Esophagus muscularis mucosa (tissue), 4 donors: ENCODE measurements at places on chromosomes 13 and 19. TPM values are rescaled to one million over a fixed set of nuclear protein-coding genes. Genes with fewer than 3 reads are reported as not detected.
A peak's percentile ranks its signal among the peaks of the same experiment; 100 is the strongest.

Gene KASH5
- total RNA-seq = not detected

Gene ZNF835
- 5.0 TPM for total RNA-seq

Gene CEACAM7
- not detected for total RNA-seq

Gene GPR12
- 0.11 TPM for total RNA-seq

Gene ZNF708
- total RNA-seq = 15.8 TPM

Gene PLEKHG2
- 38.4 TPM for total RNA-seq

Gene LGALS7
- total RNA-seq = not detected

- no peak overlapping the region for H3K27ac ChIP-seq
- H3K27me3 ChIP-seq = no peaks in the 10 kb centered on the region
- DNase-seq = no peak
- no peaks in the 10 kb centered on the region for H3K36me3 ChIP-seq
- no peaks in the 10 kb centered on the region for H3K4me1 ChIP-seq
Observed at GRCh38 chr13:50612717-50613116, 230.8 kb downstream of the DLEU7 start.

- H3K36me3 ChIP-seq = peaks cover 7% of the 10 kb centered on the region
- no peak for DNase-seq
Observed at GRCh38 chr19:18594824-18595373, 6.3 kb downstream of the REX1BD start.

DNA sequence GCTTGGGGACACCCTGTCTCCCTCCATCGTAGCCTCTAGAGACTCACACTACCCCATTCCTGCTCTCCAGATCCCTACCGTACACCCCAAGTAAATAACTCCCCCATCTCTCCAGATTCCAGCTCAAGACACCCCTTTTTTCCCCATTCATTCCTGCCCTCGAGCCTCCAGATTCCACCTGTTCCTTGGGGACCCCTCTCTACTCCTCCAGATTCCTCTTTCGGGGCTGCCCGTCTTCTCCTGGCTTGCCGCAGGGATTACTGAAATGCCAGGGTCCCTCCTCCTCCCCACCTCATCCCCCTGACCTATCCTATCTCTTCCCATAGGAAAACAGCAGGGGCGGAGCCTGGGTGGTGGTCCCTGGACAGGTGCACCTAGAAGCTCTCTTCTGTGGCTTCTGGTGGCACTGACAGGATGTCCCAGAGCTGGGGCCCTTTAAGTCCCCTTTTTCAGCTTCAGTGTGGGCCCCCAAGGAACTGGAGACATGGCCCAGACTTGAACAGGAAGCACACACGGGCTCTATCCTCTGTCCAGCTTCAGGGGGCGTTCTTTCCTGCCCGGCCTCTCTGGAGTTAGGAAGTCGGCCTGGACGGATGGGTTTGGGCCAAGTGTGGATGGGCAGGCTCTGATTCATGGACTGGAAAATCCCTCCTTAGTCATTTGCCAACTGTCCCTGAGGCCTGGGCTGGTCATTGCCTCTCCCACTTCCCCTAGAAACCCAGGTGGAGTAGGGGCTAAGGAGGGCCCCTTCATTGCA lies 1.2 kb downstream of the ZSWIM4 start:
- peaks cover 4% of the 10 kb centered on the region for H3K36me3 ChIP-seq
- H3K4me1 ChIP-seq = peaks cover 43% of the 10 kb centered on the region
- H3K4me3 ChIP-seq = peak overlapping the region; percentile 77
- peak; percentile 94 for DNase-seq
- peak overlapping the region; percentile 95 for H3K27ac ChIP-seq

DNA sequence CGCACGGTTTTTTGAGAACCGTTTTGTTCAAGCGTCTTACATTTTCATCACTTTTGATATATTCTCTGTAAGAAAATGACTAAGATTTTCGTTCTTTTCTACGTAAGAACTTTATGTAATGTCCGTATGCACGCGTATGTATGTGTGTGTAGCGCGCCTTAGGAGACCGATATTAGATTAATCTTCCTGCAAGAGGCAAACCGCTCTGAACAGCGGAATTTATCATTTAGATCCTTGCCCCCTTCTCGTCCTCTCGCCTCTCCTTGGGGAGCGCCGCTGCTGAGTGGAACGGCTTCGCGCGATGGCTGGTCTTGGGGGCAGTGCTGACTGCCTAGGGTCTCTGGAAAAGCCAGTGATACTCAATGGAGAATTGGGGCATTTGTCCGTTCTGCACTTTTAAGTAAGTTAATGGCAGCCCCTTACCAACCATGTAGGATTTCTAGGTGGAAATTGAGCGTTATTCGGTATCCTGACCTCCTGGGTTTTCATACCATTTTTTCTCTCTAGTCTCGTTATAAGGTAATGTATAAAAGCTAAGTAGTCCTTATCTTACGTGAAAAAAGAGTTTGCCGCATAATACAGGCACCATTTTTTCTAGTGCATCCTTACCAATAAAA lies 4.7 kb downstream of the MAB21L1 start:
- no peaks in the 10 kb centered on the region for H3K27me3 ChIP-seq
- no peaks in the 10 kb centered on the region for H3K36me3 ChIP-seq
- peaks cover 17% of the 10 kb centered on the region for H3K4me1 ChIP-seq
- no peak overlapping the region for H3K27ac ChIP-seq
- DNase-seq = no peak

- DNase-seq = no peak
- peaks cover 26% of the 10 kb centered on the region for H3K4me1 ChIP-seq
- H3K27ac ChIP-seq = peak overlapping the region; percentile 88
- H3K4me3 ChIP-seq = peak overlapping the region; percentile 59
- H3K36me3 ChIP-seq = peaks cover 8% of the 10 kb centered on the region
Observed at GRCh38 chr19:43532571-43532961, 422 bp upstream of the ZNF575 start.

GRCh38 chr13:90270226-90270625 lies 1077.3 kb upstream of the MIR17HG start:
- no peaks in the 10 kb centered on the region for H3K4me1 ChIP-seq
- no peak overlapping the region for H3K27ac ChIP-seq
- no peaks in the 10 kb centered on the region for H3K36me3 ChIP-seq
- H3K27me3 ChIP-seq = no peaks in the 10 kb centered on the region
- no peak overlapping the region for H3K4me3 ChIP-seq

GRCh38 chr19:35178701-35179100 lies 24.2 kb downstream of the FXYD5 start:
- H3K36me3 ChIP-seq = no peaks in the 10 kb centered on the region
- peaks cover 10% of the 10 kb centered on the region for H3K27me3 ChIP-seq

- no peak for DNase-seq
- no peak overlapping the region for H3K4me3 ChIP-seq
- H3K27ac ChIP-seq = no peak overlapping the region
Observed at GRCh38 chr13:112716461-112716820, 26.6 kb downstream of the ATP11A start.

- DNase-seq = no peak
- H3K4me3 ChIP-seq = no peak overlapping the region
- H3K27me3 ChIP-seq = no peaks in the 10 kb centered on the region
- H3K4me1 ChIP-seq = peaks cover 23% of the 10 kb centered on the region
- no peak overlapping the region for H3K27ac ChIP-seq
Observed at GRCh38 chr19:55098716-55099556, 18.5 kb downstream of the PPP1R12C start.

DNA sequence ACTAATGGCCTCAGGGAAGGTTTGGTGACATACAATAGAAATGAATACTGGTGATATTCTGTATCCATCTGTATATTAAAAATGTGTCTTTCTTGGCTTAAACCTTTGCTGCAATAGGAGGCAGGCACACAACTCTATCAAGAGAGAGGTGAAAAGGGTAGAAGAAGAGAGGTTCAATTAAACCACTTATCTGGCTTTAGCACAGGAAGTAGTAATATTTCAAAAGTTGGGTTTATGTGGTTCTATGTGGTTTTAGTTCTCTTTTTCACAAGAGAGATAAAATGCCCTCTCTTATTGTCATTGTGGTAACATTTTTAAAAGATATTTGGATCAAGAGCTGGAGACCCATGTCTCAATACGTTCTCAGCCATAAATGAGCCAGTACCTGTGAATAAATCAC lies 146.2 kb upstream of the FNDC3A start:
- DNase-seq = no peak
- no peak overlapping the region for H3K4me3 ChIP-seq
- H3K36me3 ChIP-seq = no peaks in the 10 kb centered on the region
- H3K4me1 ChIP-seq = no peaks in the 10 kb centered on the region
- no peak overlapping the region for H3K27ac ChIP-seq

- H3K4me1 ChIP-seq = no peaks in the 10 kb centered on the region
- H3K27me3 ChIP-seq = no peaks in the 10 kb centered on the region
- H3K36me3 ChIP-seq = peaks cover 16% of the 10 kb centered on the region
- DNase-seq = no peak
Observed at GRCh38 chr13:36945078-36945477, 25.0 kb upstream of the SMAD9 start.

DNA sequence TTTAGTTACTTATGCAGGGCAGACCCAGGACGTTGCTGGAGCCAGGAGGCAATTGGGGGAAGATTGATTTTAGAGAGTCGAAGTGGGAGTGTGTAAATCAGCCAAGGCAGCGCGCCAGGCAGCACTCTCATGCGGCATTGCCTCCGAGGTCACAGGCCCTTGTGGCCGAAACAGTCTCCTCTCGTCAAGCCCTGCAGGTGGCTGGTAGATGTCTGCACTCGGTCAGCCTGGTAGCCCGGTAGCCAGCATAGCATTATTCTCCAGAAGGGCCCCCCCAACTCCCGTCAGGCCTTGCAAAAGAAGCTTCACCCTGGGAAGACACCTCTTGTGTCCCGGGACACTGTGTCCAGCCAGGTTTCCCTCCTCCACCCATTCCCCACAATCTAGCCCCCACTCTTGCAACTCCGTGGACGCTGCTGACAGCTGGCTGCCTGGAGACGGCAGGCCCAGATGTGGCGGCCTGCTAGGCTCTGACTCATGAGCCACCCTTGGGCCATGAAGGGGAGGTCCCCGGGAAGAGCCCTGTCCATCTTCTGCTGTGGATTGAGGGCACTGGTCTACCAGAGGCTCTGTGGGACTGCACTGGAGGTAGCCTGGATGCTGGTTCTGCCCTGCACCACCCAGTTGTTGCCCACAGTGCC lies 2.6 kb upstream of the PEPD start:
- no peaks in the 10 kb centered on the region for H3K27me3 ChIP-seq
- no peak overlapping the region for H3K27ac ChIP-seq
- H3K4me3 ChIP-seq = no peak overlapping the region
- DNase-seq = no peak

- H3K27ac ChIP-seq = peak overlapping the region; percentile 59
- peaks cover 66% of the 10 kb centered on the region for H3K4me1 ChIP-seq
- H3K27me3 ChIP-seq = no peaks in the 10 kb centered on the region
- no peaks in the 10 kb centered on the region for H3K36me3 ChIP-seq
- H3K4me3 ChIP-seq = no peak overlapping the region
- no peak for DNase-seq
Observed at GRCh38 chr19:46616631-46617322, 8.1 kb downstream of the PTGIR start.

GRCh38 chr19:55316646-55317045 lies 8.5 kb downstream of the TMEM150B start:
- no peak overlapping the region for H3K27ac ChIP-seq
- H3K27me3 ChIP-seq = no peaks in the 10 kb centered on the region

DNA sequence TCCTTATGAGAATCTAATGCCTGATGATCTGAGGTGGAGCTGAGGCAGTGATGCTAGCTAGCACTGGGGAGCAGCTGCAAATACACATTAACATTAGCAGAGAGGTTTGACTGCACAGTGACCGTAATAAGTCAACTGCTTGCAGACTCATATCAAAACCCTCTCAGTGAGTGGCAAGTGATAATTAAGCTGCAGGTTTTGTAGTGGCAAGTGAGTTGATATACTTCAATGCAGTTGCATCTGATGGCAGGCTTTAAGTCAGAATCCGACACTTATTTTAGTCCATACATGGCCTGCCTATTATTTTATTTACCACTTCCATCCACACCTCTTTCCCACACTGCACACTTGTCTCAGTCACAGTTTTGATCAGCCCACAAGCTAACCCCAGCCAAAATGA lies 209.2 kb upstream of the IRS2 start:
- no peak overlapping the region for H3K4me3 ChIP-seq
- no peaks in the 10 kb centered on the region for H3K4me1 ChIP-seq
- H3K27ac ChIP-seq = no peak overlapping the region
- DNase-seq = no peak

- H3K36me3 ChIP-seq = no peaks in the 10 kb centered on the region
- H3K4me1 ChIP-seq = peaks cover 59% of the 10 kb centered on the region
- no peak for DNase-seq
- peak overlapping the region; percentile 88 for H3K4me3 ChIP-seq
- H3K27me3 ChIP-seq = no peaks in the 10 kb centered on the region
Observed at GRCh38 chr13:30307971-30308290, 580 bp upstream of the KATNAL1 start.

GRCh38 chr13:48994706-48995105 lies 19.0 kb downstream of the FNDC3A start:
- H3K4me1 ChIP-seq = no peaks in the 10 kb centered on the region
- peaks cover 4% of the 10 kb centered on the region for H3K36me3 ChIP-seq
- H3K27ac ChIP-seq = no peak overlapping the region
- no peaks in the 10 kb centered on the region for H3K27me3 ChIP-seq
- DNase-seq = no peak

GRCh38 chr13:66378894-66379293 lies 851.2 kb downstream of the PCDH9 start:
- no peaks in the 10 kb centered on the region for H3K27me3 ChIP-seq
- no peaks in the 10 kb centered on the region for H3K4me1 ChIP-seq
- DNase-seq = no peak
- H3K4me3 ChIP-seq = no peak overlapping the region

- H3K27ac ChIP-seq = peak overlapping the region; percentile 85
- H3K4me3 ChIP-seq = no peak overlapping the region
- H3K4me1 ChIP-seq = peaks cover 80% of the 10 kb centered on the region
- H3K36me3 ChIP-seq = peaks cover 39% of the 10 kb centered on the region
- DNase-seq = no peak
Observed at GRCh38 chr19:13090511-13091231, 12.0 kb downstream of the LYL1 start.

DNA sequence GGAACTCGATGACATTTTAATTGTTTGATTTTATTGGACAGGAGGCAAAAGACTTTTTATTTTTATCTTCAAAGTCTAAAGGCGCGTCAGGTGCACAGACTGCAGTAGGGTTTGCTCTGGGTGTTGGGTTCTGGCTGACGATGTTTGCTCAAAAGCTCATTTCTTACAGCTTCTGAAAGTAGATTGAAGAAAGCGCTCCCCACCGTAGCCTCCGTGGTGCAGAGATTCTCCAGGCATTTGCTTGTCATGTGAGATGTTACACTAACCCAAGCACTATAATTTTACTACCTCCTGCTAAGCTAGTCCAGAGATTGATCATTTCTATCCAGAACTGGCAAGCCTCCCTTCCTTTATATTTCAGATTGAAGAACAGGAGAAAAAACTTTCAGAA lies 14.5 kb upstream of the ATP11A start:
- H3K4me1 ChIP-seq = no peaks in the 10 kb centered on the region
- H3K4me3 ChIP-seq = no peak overlapping the region
- H3K36me3 ChIP-seq = no peaks in the 10 kb centered on the region
- no peak overlapping the region for H3K27ac ChIP-seq
- peaks cover 3% of the 10 kb centered on the region for H3K27me3 ChIP-seq

- H3K27ac ChIP-seq = no peak overlapping the region
- no peaks in the 10 kb centered on the region for H3K27me3 ChIP-seq
- peaks cover 54% of the 10 kb centered on the region for H3K4me1 ChIP-seq
- H3K36me3 ChIP-seq = peaks cover 7% of the 10 kb centered on the region
- no peak overlapping the region for H3K4me3 ChIP-seq
Observed at GRCh38 chr13:98515818-98516465, 61.0 kb downstream of the STK24 start.

- H3K4me1 ChIP-seq = no peaks in the 10 kb centered on the region
- H3K27me3 ChIP-seq = peaks cover 6% of the 10 kb centered on the region
- H3K36me3 ChIP-seq = no peaks in the 10 kb centered on the region
- H3K27ac ChIP-seq = no peak overlapping the region
Observed at GRCh38 chr13:25844559-25845434, 207.0 kb downstream of the SHISA2 start.
